Hepatic stellate cell (primary cell): ENCODE measurements at places on chromosomes 6 and 20.

DNA sequence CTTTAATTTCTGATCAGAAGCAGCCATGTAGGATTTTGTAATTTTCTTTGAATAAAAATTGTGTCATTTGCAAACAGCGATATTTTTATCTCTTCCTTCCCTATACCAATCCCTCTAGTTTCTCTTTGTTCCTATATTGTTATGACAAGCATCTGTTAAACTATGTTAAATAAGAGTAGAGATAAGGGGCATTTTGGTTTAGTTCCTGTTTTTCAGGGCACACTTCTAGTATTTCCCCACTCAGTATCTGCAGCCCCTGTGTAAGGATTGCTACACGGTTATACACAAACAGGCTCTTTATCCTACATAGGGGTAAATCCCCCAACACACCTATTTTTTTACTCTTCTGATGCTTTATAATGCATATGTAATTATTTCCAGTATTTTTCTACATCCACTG is 42.1 kb downstream of the TRERF1 start:
- no peak for DNase-seq

DNA sequence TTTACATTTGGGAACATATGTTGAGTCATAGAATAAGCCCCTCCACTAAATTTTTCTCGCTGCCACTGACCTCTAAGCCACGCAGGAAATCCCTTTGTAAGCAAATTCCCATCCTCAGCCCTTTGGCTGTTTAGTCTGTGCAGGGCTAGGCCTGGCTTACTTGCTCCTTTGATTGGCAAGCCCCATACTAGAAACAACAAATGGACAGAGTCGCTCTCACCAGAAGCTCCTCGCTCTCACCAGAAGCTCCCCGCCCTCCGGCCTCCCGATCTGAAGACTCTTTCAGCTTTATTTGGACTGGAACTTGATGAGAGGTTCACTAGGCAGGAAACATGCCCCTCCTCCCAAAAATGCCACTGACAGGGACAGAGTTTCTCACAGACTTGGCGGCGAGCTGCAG is 149.2 kb upstream of the EXOC2 start:
- no peak for DNase-seq

GRCh38 chr6:163577404-163577803 is 162.9 kb downstream of the QKI start:
- no peak for DNase-seq

- no peak for DNase-seq
Measured at GRCh38 chr6:129476810-129477209, 233.2 kb downstream of the ARHGAP18 start.

- DNase-seq = peak; percentile 48
Measured at GRCh38 chr20:2688041-2688591, 4.5 kb upstream of the EBF4 start.

DNA sequence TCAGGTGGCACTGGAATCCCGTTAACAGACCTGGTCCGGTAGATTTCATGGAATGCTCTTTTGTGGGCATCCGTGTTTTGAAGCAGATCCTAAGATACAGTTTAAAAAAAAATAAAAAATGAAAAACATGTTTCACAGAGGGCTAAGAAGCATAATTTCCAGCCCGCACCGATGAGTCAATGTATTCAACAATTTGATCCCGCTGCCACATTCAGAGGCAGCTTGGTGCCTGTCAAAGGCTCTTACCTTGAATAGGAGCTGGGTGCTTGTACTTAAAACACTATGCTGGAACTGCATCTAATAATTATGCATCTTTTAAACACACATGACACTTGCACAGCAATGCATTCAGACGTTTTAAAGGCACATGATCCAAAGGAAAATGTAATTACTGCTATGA is 164.8 kb downstream of the SYNE1 start:
- DNase-seq = no peak

DNA sequence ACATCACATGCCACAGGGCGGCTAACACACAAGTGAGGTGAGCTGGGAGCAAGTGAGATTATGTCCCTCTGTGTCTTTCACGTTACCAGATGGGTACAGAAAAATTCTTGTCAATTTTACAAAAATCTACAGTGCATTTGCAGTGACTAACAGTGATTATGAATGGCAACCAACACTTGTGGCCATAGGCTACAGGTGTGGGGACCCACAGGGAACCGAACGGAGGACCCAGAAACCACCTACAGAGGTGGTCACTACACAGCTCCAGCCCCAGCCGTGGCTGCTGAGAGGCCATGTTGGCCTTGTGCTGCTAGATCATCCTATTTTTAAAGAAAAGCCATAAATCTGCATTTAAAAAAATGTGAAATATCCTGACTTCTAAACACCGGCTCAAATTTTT is 50.2 kb downstream of the FYN start:
- no peak for DNase-seq

- DNase-seq = no peak
Measured at GRCh38 chr6:118706702-118707101, 55.3 kb upstream of the CEP85L start.
